Stimulated activated CD8-positive, alpha-beta memory T cell treated with anti-CD3 and anti-CD28 coated beads, Interleukin-4, amount 100 ng/mL, for 1 hour (primary cell): ENCODE measurements at places on chromosomes 12 and 14.

DNA sequence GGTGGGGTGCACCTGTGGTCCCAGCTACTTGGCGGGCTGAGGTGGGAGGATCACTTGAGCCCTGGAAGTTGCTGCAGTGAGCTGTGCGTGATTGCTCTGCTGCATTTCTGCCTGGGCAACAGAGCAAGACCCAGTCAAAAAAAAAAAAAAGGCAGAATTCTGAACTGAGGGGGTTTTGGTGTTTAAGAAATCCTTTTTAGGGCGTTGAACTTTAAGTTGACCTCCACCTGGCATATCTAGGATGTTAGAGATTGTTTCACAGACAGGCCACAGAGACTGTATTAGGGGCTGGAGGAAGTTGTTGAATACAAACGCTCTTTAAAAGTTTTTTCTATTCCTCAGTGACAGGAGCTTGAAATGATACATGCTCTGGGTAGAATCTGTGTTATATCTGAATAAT is 60.5 kb downstream of the FBXW8 start:
- DNase-seq: no peak

- peak; percentile 86 for DNase-seq
These were observed at the start of gene GALC for GRCh38 chr14:87992718-87993628. GALC (minus strand) TSS chr14:87993182; CDS start chr14:87993164, 18 bp downstream.

DNA sequence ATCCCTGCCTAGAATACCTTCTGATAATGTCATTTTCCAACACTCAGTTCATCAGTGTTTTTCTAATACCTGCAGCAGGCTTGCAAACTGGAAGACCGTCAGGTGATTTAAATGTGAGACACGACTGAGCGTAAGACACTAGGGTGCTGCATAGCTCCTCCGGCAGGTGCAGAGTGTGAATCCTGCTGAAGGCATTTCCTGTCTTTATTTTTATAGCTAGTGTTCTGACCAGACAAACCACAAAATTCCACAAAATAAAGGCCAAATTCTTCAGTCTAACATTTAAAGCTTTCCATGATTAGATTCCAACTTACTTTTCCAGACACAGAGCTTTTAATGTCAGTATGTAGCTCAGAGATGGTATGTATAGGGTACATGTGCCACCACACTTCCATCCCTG is 70.7 kb downstream of the BBS10 start:
- no peak for DNase-seq

DNA sequence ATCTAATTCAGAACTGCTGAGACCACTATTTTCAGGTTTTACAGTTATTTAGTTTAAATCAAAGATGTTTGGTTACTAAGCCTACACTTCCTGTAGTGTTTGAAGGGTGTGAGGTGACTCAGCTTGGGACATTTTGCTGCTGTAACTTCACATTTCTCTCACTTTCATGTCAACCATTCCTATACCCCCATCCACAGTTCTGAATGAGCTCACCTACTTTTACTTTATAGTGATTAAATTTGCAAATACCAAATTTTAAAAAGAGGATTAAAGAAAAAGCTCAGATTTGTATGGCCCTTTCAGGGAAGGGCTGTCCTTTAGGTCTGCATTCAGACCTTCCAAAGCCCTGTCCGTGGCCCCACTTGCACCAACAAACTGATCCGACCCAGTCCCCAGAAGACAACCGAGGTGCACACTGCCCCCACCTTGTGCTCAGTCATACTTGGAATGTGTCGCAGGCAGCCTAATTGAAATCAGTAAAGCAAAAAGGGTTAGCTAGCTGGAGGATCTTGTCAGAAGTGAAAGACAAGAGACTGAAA is 174.4 kb downstream of the MON2 start:
- no peak for DNase-seq

DNA sequence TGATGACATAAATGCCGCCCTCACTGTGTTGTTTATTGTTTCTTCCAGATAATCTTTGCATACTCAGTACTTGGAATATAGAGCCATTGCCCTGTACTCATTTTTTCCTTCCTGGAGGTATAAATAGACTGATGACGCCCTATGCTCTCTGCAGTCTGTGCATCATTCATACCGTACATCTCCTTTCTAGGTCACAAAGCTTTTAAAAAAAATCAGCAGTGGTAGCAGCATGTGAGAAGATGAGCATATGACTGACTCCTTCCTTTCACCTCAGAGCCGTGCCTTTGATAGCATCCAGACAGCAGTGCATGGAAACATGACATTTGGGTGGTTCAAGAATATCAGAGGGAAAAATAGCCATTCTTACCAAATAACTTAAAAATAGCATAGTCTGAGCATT is 77.3 kb downstream of the PDE3A start:
- DNase-seq: no peak

- no peak for DNase-seq
These were observed 311.0 kb upstream of the RGS6 start for GRCh38 chr14:71621276-71621675.

DNA sequence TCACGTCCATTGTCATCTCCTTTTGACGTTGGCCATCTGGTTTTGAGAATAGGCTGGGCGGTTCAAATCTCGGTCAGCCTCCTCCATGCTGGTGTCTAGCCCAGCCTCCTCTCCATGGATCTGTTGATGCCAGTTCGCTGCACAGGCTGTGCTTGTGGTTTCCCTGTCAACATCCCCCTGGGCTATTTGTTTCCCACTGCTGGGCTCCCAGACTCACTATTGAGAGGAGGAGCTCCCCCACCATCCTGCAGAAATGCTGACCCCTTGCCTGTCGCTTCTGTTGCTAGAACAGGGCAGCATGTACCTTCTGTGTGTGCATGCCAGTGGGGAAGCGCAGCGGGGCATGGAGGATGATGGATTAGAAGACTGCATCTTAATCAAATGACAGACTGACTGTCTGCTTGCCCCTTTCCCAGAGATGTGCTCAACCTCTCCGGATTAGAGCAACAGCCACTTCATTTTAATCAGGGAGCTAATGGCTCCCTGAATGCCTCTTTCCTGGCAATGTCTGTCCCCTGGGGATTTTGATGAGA is 170.5 kb downstream of the TSPAN9 start:
- no peak for DNase-seq

DNA sequence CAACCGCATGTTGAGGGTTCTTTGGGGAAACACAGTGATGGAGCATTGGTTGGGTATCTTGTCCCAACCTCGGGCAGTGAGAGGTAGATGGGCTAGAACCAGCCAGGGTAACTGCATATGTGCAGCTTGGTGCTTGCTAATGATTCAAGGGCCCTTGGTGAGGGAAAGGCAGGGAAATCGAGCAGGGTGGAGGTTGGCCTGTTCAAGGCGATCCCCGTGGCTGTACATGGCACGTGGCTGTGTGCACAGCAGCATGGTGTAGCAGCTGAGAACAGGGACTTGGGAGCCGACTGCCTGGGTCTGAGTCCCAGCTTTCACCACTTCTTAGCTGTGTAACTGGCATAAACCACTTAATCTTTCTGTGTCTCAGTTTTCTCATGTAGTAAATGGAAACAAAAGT is 45.5 kb upstream of the OAS1 start:
- no peak for DNase-seq

- no peak for DNase-seq
These were observed 149.2 kb downstream of the MSRB3 start for GRCh38 chr12:65427646-65428045.

GRCh38 chr14:98580131-98580678 is 691.8 kb downstream of the BCL11B start:
- DNase-seq: no peak

GRCh38 chr14:51954031-51954430 is 35.3 kb upstream of the RTRAF start:
- no peak for DNase-seq

GRCh38 chr12:54266852-54267251 is 13.1 kb downstream of the CBX5 start:
- DNase-seq: no peak
